ENCODE measurements at places on chromosomes 1 and 21. TPM values are rescaled to one million over a fixed set of nuclear protein-coding genes. Genes with fewer than 3 reads are reported as not detected.

The TMIGD3 gene
- not detected for total RNA-seq

The TBX15 gene
- not detected for total RNA-seq

The THEM5 gene
- total RNA-seq: not detected

The AHCTF1 gene
- 38.2 TPM for total RNA-seq

The TFF3 gene
- total RNA-seq: 40.1 TPM

The PIGK gene
- total RNA-seq: 22.1 TPM

The PTPRC gene
- not detected for total RNA-seq

The KRTAP7-1 gene
- not detected for total RNA-seq

The S100A7A gene
- not detected for total RNA-seq

The PDPN gene
- 9.5 TPM for total RNA-seq

The IBA57 gene
- total RNA-seq: 9.7 TPM

Measured in progenitor cell of endocrine pancreas (in vitro differentiated cells).